ENCODE measurements at places on chromosomes 16 and 17. TPM values are rescaled to one million over a fixed set of nuclear protein-coding genes. Genes with fewer than 3 reads are reported as not detected.

Gene CHRNE
- not detected for total RNA-seq

Gene CD7
- not detected for total RNA-seq

Gene OR1A1
- total RNA-seq = not detected

Gene XYLT1
- 0.14 TPM for total RNA-seq

Gene BAIAP3
- total RNA-seq = not detected

Gene OSGIN1
- 3.9 TPM for total RNA-seq

Gene HSD17B2
- 8.4 TPM for total RNA-seq

Gene CD300LB
- not detected for total RNA-seq

Gene EVI2B
- total RNA-seq = 0.14 TPM

Gene C16orf92
- total RNA-seq = not detected

Gene CACNG1
- total RNA-seq = not detected

Gene CTRB1
- total RNA-seq = not detected

Gene MFAP4
- total RNA-seq = not detected

Gene TPSD1
- total RNA-seq = not detected

Gene CHD9NB
- 0.42 TPM for total RNA-seq

Gene LITAFD
- total RNA-seq = not detected

Gene TMEM114
- not detected for total RNA-seq

Gene PLK1
- 57.6 TPM for total RNA-seq

Gene PRSS33
- not detected for total RNA-seq

Gene SRCIN1
- total RNA-seq = not detected

Gene MYH1
- not detected for total RNA-seq

Gene FBXW10
- 0.09 TPM for total RNA-seq

Gene RBFOX1
- total RNA-seq = not detected
